EH (cell line): ENCODE measurements at places on chromosomes 11 and 22.

DNA sequence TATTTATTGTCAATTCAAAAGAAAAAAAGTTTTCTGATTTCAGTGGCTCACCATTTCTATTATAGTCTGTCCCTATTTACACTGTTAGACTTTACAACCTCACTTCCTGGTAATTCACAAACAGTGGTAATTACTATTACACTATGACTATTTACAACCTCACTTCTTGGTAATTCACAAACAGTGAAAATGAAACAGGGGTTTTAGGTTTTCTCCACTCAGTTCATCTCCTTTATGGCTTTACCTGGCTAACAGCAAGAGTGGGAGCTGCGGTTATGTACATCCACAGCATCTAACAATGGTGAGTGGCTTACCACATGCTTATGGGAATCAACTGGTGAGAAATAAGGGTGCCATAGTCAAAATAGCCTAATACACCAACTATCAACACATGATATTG, 166.4 kb downstream of the CASP12 start:
- DNase-seq, result no peak

DNA sequence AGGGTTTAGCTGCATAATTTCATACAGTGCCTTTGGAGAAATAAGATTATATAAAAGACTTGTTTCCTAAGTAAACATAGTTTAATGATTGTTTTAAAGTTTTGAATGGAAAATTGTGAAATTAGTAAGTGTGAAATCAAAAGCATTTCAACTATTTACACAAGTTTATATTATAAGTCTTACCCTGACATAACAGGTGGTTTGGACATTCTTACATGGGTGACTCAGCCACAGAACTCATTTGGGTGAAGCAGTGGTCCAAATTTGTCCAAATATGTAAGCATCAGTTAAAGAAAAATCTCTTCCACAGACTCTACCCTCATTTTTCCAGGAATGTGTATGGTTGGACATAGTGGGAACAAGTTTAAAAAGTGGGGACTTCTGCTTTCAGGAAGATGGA, 68.0 kb downstream of the USP47 start:
- peak; percentile 81 for DNase-seq

DNA sequence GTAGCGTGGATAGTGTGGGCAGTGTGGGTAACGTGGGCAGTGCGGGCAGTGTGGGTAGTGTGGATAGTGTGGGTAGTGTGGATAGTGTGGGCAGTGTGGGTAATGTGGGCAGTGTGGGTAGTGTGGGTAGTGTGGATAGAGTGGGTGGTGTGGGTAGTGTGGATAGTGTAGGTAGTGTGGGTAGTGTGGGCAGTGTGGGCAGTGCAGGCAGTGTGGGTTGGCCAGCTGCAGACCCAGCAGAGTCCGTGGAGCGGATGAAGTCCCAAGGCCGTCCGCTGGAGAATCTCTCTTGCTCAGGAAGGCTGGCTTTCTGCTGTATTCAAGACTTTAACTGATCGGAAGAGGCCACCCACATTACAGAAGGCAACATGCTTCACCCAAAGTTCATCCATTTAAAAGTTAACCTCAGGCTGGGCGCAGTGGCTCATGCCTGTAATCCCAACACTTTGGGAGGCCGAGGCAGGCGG, 26.1 kb upstream of the KRTAP5-6 start:
- no peak for DNase-seq

- peak; percentile 96 for DNase-seq
Measured at GRCh38 chr22:38218661-38219622, 17.1 kb downstream of the MAFF start.

DNA sequence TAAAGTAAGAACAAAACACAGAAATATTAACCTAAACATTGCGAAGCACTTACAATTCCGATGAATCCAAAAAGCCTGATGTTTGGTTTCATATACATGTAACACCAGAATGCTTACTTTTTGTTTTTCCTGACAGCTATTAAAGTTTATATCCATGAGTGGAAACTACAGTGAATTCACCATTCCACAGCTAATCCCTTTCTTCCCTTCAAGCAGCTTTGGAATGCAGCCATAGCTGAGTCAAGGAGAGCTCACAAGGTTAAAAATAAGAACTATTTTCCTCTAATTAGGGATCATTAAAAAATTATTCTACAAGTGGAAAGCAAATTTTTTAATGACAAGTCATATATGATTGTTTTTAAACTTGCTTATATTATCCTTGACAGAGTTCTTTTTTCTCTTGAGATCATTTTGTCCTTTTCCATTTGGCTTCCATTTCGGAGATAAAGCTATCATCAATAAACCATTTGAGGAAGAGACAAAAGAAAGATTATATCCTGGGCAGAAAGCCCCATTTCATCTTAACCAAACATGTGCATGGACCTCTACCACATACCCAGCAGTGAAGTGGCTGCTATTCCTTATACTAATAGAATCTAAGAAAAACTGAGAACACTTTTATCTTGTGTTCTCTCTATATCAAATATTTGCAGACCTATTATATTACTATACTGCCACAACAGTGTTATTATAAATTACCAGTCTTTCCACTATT, 19.7 kb upstream of the FIBIN start:
- peak; percentile 88 for DNase-seq

GRCh38 chr22:49197505-49197904, 630.2 kb downstream of the BRD1 start:
- DNase-seq, result no peak
